SK-N-SH treated with all-trans-retinoic acid at 6 μM for 48 hours (cell line): ENCODE measurements at places on chromosomes 1 and 21.

DNA sequence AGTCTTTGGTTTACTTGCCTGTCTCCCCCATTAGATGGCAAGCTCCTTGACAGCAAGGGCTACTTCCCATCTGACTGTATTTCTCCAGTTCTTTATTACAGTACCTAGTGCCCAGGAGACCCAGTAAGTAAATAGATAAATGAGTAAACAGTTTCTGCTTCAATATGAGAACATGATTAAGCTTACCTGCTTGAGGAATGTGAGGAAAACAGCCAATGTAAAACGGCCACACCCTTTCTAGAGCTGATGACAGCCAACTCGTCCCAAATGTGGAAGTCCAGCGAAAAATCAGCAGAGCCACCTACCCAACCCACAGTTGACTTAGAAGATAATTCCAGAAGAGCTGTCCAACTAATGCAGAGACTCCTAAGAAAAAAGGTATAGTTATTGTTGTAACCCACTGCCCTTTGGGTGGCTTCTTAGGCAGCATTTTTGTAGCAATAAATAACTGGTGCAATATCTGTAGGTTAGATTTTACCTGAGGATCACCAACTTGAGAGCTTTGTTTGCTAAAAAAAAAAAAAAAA is 6.5 kb upstream of the DR1 start:
- ATAC-seq, result no peak

- no peak for ATAC-seq
These were observed 41.5 kb upstream of the SGIP1 start for GRCh38 chr1:66492424-66492823.

- ATAC-seq, result no peak
These were observed 2.9 kb downstream of the TPRG1L start for GRCh38 chr1:3627515-3628253.

DNA sequence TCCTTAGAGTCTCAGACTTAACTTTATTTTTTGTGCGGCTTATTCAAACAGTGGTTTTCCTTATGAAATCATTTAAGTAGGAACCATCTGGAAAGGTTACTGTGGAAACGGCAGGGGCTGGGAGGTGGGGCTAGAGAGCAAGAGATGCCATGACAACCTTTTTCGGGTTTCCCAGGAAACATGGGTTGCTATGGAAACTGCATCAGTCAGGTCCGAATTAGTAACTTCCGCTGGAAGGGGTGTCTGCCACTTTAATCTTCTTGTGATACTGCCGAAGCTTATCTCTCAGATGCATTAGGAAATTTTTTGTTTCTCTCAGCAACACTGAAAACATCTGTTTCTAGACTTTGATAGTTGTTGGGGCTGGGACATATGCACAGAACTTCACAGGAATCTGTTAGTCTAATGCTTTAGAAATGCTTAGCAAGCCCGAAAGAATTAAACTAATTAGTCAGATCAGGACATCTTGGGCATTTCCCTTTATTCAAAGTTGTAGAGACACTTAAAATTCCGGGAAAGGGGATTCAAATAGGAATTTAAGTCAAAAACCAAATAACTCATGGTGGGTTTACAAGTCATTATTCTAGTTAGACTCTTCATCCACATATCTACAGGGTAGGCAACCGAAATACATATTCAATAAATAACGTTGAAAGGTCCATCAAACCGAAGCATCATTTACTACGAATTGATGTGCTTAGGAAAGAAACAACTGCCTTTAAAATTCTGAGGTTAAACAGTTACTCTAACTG is 2.6 kb downstream of the KCNA3 start:
- ATAC-seq, result no peak

GRCh38 chr1:17265950-17266349 is 17.1 kb downstream of the PADI3 start:
- ATAC-seq, result no peak

- ATAC-seq, result peak; percentile 59
These were observed 20.6 kb downstream of the NPR1 start for GRCh38 chr1:153698923-153699714.

DNA sequence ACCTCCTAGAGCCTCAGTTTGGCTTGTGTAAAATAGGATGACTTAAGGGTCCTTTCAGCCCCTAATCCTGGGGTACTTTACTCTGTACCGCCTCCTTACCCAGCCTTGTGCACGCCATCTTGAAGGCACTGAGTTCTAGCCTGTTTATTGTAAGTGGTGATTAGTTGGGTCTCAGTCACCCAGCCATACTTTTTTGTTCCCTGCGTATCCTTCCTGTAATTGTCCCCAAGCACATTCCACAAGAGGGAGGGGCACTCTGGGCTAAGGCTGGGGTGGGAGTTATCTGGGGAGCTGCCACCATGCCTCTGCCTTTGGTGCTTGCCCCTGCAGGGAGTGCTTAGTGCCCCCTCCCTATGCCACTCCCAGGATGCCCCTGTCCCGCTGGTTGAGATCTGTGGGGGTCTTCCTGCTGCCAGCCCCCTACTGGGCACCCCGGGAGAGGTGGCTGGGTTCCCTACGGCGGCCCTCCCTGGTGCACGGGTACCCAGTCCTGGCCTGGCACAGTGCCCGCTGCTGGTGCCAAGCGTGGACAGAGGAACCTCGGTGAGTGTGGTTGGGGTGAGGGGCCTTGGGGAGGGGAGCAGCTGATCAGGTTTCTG is 856 bp downstream of the FDPS start:
- peak; percentile 7 for ATAC-seq

DNA sequence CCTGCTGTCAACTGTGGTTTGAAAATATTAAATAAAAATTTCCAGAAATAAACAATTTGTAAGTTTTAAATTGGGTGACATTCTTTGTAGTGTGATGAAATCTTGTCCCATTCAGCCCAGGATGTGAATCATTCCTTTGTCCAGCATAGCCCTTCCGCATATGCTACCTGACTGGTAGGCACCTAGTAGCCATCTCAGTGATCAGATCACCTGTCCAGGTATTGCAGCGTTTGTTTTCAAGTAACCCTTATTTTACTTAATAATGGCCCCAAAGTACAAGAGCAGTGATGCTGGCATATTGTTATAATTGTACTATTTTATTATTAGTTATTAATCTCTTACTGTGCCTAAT is 351.6 kb upstream of the B3GALT2 start:
- 0 out of 3 replicates have a peak, but pooled peaks have one; percentile 14 for ATAC-seq

DNA sequence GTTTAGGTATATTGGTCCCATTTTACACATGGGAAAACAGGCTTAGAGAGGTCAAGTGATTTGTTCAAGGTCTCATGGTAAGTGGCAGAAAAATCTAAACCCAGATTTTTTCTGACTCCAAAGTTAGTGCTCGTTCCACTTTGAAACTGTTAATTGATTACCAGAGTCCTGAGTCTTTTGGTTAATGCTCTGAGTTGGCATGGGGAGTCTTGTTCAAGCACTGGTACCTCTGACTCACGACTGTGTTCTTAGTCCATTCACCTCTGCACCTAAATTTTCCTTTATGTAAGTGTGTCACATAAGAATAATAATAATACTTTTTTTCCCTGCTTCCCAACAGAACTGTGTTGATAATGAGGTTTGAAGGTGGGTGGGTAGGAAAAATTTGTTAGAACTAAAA is 59.3 kb downstream of the VANGL2 start:
- no peak for ATAC-seq
